ENCODE measurements at places on chromosomes 7 and 10.

- no peak for DNase-seq
These were observed 17.9 kb upstream of the CLEC2L start for GRCh38 chr7:139505563-139505962.

GRCh38 chr7:146115851-146116520, 615 bp upstream of the CNTNAP2 start:
- peak; percentile 1 for DNase-seq

DNA sequence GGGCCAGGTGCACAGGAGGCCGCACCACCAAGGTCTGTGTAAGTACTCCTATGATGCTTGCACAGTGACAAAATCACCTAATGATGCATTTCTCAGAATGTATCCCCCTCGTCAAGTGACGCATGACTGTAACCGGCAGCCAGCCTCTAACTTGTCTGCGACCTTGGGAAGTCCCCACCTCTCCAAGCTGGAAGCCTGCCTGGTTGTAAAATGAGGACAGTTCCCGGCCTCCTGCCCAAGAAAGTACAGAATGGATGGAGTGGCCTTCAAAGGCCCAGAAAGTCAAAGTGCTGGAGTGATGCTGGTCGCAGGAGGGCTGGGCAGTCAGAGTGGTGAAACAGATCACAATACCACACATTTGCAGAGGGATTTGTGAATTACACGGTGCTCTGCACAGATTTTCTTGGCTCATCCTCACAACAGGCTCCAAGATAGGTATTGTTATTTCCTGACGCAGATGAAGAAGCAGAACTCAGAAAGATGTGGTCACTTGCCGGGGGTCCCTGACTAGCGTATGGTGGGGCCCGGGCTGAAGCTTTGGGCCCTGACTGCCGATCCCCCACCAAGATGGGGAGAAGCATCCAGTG, 22.8 kb downstream of the SPOCK2 start:
- DNase-seq, result no peak

DNA sequence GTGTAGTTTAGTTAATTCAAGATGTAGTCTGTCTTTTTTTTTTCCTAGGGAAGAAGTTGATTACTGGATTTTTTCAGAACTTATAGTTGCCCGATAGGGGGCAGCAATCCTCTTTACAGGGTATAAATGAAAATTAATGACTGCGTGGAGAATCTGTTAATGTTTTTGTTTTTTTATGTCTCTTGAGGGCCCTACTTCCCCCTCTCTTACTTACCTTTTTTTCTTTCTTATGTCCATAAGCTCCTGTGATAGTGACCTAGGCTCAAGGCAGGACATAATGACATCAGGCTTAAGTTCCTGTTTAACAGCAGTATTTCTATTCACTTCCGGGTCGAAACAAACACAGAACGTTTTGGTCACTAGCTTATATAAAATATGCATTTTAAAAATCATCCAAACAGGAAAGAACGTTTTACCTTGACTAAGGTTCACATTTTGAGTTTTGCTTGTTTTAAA, 18.8 kb downstream of the CDC123 start:
- DNase-seq, result peak; percentile 14

GRCh38 chr10:96072674-96073073, 29.3 kb downstream of the CCNJ start:
- DNase-seq, result no peak

DNA sequence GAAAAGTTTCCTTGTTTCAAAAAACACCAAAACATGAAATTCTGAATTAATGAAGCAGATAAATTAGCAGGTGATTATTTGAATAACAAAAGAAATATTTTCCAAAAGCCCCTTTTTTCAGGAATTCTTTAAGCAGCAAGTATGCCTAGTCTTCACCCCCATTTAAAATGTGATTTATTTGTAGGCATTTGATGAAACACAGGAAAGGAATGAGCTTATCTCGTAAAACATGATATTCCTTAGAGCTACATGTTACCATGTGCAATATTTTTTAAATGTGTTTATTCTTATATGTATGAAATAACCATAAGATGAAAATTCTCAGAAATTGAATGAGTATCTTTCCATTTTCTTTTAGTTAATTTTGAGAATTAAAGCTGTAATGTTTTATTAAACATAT, 106.1 kb downstream of the CHN2 start:
- no peak for DNase-seq

DNA sequence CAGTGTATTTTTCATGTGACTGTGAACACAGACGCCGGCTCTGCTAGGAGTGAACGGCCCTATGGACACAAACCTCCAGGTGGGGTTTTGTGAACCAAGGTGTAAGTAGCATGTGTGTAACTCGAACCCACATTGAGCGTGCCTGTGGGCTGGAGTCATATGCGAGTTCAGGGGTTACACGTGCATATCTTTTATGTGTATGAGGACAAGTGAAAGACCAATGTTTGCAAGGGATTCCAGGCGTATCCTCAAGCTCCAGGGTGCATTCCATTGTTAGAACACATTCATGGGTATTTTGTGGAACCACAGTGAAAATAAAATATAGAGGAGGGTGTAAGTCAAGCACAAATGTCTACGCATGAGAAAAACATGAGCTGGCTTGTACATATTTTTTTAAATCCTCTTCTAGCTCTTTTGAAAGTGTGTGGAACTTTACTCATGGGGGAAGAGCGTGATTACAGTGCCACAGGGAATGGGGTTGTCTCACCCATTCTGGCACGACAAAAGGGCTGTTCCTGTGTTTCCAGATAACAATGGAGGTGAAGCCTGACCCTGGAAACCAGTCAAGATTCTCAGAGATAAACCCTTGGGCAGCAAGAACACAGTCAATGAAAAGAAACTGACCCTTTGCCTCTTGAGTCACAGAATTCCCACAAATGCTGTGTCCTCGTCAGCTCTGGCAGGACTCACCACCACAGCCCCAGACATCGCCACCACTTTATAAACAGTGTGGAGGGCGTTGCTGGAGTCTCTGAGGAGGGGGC, 37.0 kb upstream of the GOT1 start:
- DNase-seq, result no peak

- no peak for DNase-seq
These were observed 23.1 kb upstream of the ZC3HAV1L start for GRCh38 chr7:139058943-139059342.

- DNase-seq, result no peak
These were observed 48.8 kb downstream of the SFR1 start for GRCh38 chr10:104170610-104171254.

DNA sequence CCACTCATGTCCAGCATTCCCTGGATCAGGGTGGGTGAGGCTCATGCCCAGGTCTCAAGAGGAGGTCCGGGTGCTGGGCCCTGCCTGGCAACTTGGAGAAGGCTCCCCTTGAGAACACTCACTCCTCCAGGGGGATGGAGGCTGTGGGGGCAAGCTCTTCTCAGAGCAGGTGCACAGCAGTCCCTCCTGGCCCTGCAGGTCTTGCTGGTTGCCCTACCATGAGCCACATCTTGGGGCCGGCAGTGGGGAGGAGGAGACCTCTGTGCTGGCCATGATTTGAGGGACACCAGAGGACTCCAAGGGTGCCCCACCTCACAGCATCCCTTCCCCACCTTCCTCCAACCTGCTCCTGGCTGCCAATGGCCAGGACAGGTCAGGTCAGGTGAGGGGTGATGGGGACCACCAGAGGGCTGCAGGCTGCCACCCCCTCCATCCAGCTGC, 87.4 kb upstream of the RET start:
- no peak for DNase-seq

DNA sequence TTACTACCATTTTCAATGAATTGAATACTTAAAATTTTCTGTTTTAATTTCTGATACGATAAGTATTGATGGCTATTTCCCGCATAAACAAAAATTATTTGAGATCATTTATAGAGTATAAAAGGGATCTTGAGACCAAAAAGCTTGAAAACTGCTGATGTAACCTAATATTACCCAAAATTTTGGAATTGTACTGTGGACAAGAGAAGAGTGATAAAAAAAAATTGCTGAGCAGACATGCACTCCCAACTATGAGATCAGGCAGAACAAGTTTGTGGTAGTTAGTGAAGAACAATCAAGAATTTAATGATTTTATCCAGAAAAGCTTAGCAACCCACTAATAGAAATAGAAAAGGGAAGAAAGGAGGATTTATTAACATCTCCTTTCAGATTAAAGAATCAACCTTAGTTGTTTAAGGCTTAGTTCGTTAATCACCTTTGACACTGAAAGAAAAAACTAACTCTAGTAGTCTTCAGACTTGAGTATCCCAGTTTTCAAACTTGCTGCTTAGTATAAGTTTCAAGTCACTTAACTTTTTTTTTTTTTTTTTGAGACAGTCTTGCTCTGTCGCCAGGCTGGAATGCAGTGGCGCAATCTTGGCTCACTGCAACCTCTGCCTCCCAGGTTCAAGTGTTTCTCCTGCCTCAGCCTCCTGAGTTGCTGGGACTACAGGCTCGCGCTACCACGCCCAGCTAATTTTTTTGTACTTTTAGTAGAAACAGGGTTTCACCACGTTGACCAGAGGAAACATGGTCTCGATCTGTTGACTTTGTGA, 50.6 kb upstream of the ZC3HAV1 start:
- no peak for DNase-seq

GRCh38 chr7:43164757-43165156, 52.3 kb downstream of the HECW1 start:
- DNase-seq, result no peak

Data from activated CD8-positive, alpha-beta memory T cell treated with anti-CD3 and anti-CD28 coated beads for 1 hour (primary cell).